Right lung (tissue), 10 donors: ENCODE measurements at places on chromosomes 1 and 21.
A peak's percentile ranks its signal among the peaks of the same experiment; 100 is the strongest.

GRCh38 chr1:29551123-29551936 is 315.0 kb downstream of the PTPRU start:
- no peak for DNase-seq

- DNase-seq = peak; percentile 47
These were observed 13.5 kb downstream of the TRAF3IP3 start for GRCh38 chr1:209769171-209769904.

DNA sequence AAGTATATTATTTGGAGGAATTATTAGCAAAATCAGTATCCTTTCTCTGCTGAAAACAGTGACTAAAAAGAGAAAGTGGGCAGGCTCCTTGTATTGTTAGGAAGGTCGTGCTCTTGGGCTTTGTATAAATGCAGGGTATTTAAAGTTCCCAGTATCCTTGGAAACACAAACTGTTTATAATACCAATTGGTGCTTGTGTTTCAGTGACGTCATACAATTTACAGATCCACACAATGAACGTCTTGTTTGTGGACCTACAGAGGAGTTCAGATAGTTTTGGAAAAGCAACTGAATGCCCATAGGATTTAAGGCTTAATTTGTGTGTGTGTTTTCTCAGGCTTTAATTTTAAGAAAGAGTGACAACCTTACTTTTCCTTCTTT is 168.2 kb downstream of the RASAL2 start:
- peak; percentile 52 for DNase-seq

DNA sequence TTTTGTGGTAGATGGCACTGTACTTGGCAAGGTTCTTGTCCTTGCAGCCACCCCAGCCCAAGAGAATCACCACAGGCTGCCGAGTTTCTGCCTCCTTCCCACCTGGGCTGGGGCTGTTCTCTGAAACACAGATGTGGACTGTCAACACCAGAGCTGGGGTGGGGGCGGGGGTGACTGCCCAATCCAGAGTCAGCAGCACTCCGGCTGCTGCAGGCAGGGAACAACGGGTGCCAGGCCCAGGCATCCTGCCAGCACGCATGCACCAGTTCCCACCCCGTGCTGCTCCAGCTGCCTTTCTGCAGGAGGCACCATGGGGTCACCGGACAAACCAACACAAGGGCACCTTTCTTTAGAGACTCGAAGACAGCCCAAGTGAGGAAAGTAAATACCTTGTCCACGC is 14.1 kb downstream of the TMEM53 start:
- no peak for DNase-seq

- DNase-seq = no peak
These were observed 273.1 kb downstream of the DPYD start for GRCh38 chr1:97647776-97648175.

DNA sequence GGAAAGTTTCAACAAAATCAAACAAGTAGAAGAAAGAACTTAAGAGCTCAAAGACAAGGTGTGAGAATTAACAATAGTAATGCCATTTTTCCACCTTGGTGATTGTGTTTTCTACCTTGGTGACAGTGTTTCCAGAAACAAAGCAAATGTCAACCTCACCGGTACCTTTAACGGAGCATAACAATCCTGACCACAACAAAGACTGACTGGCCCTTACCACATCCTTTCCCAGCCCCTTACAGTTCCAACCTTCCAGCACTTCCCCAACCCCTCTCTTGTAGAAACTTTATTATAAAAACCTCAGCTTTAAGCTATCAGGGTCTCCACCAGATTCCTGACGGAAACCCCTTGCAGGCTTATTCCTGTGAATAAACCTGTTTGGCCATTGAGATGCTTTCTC is 16.7 kb downstream of the STYXL2 start:
- DNase-seq = no peak

- no peak for DNase-seq
These were observed 95.8 kb downstream of the PSMG1 start for GRCh38 chr21:39087238-39088030.

- DNase-seq = no peak
These were observed 13.4 kb downstream of the ABCG1 start for GRCh38 chr21:42232176-42232825.

DNA sequence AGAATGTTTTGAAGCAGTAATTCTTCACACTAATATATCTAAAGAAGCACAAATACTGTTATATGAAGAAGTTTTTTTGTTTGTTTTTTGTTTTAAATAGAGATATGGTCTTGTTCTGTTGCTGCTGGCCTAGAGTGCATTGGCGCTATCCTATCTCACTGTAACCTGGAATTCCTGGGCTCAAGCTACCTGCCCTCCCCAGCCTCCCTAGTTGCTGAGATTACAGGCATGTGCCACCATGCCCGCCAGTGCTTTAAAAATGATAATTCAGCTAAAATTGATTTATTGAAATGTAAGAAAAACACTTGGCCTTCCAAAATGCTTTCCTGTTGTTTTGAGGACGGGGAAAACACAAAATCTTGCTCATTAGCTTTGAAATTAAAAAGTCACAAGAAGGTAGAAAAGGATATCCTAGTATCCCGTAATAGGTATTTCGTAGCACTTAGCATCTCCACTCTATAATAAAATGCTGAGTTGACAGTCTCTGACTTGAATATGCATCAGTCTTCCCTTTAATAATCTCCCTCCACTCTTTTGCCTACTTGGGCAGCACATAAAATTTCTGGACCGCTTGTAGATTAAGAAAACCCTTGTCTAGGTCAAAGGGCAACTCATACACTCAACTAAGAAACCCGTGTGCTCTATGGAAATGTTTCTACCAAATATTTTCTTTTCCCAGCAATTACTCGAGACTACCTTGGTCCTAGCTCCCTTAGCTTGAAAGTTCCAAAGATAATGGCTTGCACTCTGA is 1.3 kb downstream of the SCYL3 start:
- DNase-seq = no peak

GRCh38 chr1:57165546-57165945 is 199.7 kb upstream of the C8B start:
- DNase-seq = no peak

- no peak for DNase-seq
These were observed 36.9 kb downstream of the SLC35A3 start for GRCh38 chr1:100006688-100007087.

DNA sequence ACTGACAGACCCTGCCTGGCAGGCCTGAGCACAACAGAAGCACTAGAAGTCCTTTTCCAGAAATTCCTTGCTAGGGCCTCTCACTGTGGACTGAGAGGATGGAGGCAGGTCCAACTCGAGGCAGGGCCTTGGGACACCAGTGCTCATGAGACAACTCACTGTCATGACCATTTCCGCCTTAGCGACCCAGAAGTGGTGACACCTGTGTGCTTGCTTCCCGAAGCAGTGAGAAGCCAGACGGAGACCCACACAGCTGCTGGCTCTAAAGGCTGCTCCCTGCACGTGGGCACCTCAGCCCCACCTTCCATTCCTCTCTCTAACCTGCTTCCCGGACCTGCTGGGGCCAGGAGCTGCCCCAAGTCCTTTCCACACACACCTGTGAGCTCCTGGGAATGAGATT is 33.0 kb downstream of the KCNC4 start:
- DNase-seq = no peak

DNA sequence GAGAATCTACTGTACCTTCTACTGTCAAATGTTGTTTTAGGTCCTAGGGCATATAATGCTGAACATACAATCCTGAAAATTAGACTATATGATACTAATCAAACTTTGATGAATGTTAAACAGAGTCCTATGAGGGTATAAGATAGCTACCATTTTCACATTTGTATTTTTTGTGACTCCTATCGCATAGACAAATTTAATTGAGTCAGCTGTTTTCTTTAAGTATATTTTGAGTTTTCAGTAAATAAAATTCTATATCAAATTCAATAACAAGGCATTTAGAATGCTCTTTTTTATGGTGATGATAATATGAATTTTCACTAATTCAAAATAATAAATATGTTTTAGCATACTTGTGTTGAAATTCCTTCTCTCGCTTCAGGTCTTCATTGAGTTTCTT is 10.0 kb downstream of the LRRC39 start:
- no peak for DNase-seq

DNA sequence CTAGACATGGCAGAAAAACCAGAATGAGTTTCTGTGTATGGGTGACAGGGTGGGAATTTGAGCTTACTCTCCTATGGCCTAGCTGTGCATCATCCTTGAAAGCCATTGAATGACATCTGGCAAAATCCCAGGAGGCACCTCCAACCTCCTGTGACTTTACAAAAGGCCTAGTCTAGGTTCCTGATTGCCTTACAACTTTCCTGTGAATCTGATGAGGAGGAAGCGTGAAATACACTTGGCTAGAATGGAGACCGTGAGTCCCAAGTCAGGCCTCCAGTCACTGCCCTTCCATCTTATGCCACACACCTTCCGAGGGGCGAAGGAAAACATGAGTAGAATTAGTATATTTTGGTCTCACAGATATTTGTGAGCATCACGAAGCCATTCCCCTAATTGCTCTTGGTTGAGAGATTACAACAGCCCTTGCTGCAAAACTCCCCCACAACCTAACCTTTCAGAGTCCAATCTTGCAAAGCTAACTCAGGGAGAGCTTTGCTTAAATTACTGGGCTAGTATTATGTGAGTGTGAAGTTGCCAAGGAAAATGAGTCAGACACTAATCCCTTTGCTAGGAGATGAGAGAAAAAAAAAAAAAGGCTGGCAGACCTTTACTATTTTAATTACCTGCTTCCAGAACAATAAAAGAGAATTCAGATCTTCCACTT is 36.3 kb upstream of the PAXBP1 start:
- DNase-seq = no peak

DNA sequence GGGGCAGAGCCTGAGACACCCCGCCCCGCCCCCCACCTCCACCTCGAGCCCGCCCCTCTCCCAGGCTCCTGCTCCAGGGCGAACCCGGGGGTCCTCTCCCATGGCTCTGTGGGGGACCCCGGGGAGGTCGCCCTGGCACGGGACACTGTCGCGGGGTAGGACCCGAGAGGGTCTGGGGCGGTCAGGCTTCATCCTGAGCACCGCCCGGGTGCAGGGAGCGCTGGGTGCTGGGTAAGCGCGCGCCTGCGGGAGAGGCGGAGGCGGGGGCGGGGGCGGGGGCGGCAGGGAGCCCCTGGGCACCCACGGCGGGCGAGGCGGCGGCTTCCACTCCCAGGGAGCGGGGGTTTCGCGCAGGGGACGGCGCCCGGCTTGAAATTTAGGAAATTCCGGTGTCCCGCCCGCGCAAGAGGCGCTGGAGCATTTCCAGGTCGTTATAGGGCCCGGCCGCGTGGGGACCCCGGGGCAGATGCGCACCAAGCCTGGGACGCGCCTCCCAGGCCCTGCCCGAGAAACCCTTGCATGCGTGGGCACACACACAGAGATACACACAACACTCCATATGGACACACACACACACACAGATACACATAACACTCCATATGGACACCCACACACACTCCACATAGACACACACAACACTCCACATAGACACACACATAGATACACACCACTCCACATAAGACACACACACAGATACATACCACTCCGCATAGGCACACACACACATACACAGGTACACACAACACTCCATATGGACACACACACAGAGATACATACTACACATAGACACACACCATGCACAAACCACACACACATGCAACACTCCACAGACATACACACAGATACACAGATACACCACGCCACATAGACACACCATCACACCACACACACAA is 48.7 kb upstream of the SLC19A1 start:
- no peak for DNase-seq

DNA sequence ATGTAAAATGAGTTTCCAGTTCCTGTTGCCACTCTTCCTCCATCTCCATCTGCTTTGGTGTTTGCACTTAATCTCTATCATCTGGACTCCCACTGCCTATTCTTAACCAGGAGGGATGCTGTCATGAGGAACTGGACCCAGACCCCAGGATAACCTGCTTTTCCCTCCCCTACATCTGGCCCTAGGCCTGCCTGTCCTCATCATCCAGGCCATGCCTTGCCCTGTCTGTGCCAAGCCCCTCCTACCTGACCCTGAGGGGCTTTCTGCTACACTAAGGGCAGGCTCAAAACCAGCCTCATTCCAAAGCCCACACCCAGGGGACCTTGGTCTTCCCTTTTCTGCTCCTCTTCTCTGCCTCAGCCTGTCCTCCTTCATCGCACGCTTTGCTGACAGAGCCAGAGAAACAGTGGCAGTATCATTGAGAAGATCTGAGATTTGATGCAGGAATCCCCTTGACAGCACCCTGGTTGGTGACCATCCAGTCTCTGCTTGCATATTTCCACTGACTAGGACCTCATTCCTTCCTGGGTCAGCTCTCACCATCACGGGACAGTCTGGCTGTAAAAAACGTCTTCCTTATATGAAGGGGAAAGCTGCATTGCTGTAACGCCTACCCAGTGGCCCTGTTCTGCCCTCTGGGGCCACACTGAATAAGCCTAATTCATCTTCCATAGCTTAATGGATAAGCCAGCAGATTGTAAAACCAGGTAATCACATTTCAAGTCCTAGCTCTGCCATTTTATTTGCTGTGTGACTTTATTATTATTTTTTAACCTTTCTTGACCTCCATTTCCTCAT is 38.8 kb downstream of the PLXNA2 start:
- no peak for DNase-seq

DNA sequence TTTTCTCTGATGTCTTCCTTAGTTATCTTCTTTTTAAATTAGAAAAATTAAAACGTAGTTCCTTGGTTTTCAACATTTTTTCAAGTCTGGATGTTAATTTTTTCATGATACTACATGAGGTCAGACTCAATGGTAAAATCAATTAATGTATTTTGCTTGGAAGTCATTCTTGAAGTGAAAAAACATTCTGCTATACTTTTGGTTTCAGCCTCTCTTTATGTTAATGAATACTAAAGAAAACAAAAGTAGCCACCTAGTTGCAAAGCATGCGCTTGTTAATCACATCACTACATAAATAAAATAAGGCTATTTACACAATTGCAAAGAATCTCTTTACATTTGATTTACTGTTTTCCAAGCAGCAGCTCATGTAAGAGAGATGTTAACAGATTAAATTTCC is 170.4 kb downstream of the LIPI start:
- DNase-seq = no peak

- DNase-seq = no peak
These were observed 31.4 kb downstream of the SZRD1 start for GRCh38 chr1:16398371-16398953.

DNA sequence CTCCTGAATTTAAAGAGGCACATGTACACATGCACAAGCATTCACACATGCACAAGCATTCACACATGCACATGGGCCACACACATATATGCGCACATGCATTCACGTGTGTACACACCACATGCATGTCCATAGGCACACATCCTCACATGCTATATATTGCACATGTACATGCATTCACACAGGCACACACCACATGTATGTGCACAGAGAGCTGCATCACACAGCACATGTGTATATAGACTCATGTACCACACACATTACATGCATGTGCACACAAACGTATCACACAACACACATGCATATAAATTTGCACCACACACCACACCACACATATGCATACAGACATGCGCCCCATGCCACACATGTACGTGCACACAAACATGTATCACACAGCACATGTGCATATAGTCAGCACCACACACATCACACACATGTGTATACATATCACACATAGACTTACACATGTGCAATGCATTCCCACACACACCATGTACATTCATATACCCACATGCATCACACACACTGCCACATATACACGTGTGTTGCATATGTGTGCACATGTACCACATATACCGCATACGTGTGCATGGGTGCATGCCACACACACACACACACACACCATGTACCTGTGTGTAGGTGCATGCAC is 54.6 kb upstream of the COL18A1 start:
- no peak for DNase-seq
